NCI-H2171 treated with DMSO at 0.1 percent for 48 hours (cell line): ENCODE measurements at places on chromosomes 11 and 22.
A peak's percentile ranks its signal among the peaks of the same experiment; 100 is the strongest.

DNA sequence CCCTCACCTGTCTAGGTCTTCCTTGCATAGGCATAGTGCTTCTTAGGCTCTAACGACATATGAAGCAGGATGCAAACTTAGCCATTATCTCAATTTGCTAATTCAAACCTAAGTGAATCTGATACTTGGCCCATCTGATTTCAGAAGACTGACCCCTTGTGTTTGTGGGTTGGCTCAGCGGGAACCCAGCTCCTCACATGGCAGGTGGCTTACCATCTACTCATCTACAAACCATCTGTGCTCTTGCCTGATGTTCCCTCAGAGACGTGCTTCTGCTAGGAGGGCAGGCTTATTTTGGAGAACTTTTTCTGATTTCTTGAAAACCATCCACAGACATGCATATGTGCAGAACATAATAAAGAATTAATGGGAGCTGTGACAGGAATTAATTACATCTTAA is 15.2 kb downstream of the ELMOD1 start:
- peak; percentile 51 for DNase-seq

DNA sequence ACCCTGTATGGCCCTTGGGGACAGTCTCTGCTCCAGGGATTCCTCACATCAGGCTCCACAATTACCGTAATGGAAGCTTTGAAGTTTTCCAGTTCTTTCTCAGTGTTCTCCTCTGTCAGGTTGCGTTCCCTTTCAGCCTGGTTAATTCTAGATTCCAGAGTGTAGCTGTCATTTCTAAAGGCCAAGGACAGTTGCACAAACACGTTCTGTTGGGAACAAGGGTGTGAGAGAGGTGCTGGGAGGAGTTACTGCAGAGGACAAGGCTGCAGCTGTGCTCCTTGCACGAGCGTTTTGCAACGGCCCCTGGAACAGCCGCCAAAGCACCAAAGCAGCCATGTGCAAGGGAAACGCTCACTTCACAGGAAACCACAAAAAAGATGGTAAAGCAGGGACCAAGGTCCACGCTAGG is 35.9 kb upstream of the LYVE1 start:
- DNase-seq = no peak

GRCh38 chr22:50704510-50705218 is 32.0 kb downstream of the SHANK3 start:
- no peak for DNase-seq

GRCh38 chr22:50072167-50072555 is 13.1 kb downstream of the MLC1 start:
- DNase-seq = no peak
